ENCODE measurements at places on chromosomes 7 and 10. TPM values are rescaled to one million over a fixed set of nuclear protein-coding genes. Genes with fewer than 3 reads are reported as not detected.

Gene CPA2
- 0.50 TPM for polyA plus RNA-seq

Gene PON1
- polyA plus RNA-seq, result 0.47 TPM

Gene CRHR2
- polyA plus RNA-seq, result 3.9 TPM

Gene CCDC3
- polyA plus RNA-seq, result 10.2 TPM

Gene HOXA6
- polyA plus RNA-seq, result 5.5 TPM

Gene FAM25G
- not detected for polyA plus RNA-seq

Gene CUTC
- polyA plus RNA-seq, result not detected

Gene UBTD1
- not detected for polyA plus RNA-seq

Gene NPFFR1
- polyA plus RNA-seq, result 0.04 TPM

Gene PRSS37
- not detected for polyA plus RNA-seq

All from muscle of arm (tissue), 14 donors.